ENCODE measurements at places on chromosomes 1 and 21. TPM values are rescaled to one million over a fixed set of nuclear protein-coding genes. Genes with fewer than 3 reads are reported as not detected.
A peak's percentile ranks its signal among the peaks of the same experiment; 100 is the strongest.

TRMT1L gene
- total RNA-seq, result 13.5 TPM

PTGFRN gene
- total RNA-seq, result 55.1 TPM

DEPDC1 gene
- total RNA-seq, result 10.4 TPM

CRABP2 gene
- 1,373 TPM for total RNA-seq

INSRR gene
- not detected for total RNA-seq

SYNC gene
- 5.0 TPM for total RNA-seq

PEAR1 gene
- 1.6 TPM for total RNA-seq

NTMT2 gene
- not detected for total RNA-seq

UTS2 gene
- total RNA-seq, result not detected

RGS2 gene
- total RNA-seq, result 10.8 TPM

DNA sequence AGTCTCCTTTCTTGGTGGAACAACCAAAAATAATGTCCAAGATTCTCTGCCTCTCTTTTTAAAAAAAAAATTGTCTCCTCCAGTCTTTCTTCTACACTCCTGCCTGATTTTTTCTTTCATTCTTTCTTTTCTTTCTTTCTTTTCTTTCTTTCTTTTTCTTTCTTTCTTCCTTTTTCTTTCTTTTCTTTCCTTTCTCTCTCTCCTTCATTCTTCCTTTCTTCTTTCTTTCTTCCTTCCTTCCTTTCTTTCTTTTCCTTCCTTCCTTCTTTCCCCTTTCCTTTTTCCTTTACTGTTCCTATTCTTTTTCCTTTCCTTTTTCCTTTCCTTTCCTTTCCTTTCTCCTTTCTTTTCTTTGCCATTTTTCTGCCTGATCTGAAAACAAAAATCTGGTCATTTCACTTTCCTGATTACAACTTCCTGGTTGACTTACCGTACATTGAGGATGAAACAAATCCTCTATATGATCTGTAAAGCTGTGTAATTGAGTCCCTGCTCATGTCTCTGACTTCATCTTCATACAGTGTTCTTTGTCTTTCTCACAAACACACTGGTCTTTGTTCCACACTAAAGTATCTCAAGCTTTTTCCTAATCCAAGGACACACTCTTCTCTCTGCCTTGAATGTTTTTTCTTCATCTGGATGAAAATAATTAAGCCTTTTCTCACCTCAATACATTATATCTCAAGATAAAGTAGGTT is 6.1 kb upstream of the KRTAP23-1 start:
- no peak for ATAC-seq

- ATAC-seq, result no peak
Observed at GRCh38 chr1:72435025-72435424, 152.7 kb upstream of the NEGR1 start.

DNA sequence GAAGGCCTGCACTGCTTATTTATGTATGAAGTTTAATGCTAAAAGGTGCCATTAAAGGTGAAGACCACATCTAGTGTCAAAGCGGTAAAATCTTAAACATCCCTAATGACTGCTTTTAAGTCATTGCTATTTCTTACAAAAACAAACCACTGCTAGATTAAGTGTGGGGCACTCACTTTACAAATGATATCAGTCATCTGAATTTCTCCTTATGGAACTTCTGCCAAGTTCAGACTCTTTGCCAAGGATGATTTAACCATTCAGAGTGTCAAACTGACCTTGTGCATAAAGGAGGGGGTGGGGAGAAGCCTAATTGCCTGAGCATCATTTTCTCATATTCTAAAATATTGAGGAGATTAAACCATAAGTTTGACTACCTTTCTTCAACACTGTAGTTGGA is 271.5 kb downstream of the TGFB2 start:
- no peak for ATAC-seq

GRCh38 chr1:28392027-28392652 is 22.6 kb downstream of the PHACTR4 start:
- peak; percentile 89 for ATAC-seq

DNA sequence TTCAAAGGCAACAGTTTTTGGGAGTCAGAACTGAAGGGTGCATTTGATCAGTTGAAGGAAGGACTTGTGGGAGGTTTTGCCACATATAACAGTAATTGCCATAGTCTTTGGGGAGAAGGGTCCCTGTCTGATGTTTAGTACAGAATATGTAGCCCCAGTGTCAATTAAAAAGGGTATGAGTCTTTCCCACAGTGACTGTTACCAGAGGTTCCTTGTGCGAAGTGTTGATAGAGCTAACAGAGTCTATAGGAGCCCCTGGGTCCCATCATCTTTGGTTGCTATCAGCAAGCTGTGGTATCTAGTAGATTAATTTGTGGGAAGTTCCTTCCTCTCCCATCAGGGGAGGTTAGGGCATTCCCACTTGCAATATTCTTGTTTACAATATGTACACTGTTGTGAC is 329.2 kb downstream of the PTPRU start:
- ATAC-seq, result no peak

DNA sequence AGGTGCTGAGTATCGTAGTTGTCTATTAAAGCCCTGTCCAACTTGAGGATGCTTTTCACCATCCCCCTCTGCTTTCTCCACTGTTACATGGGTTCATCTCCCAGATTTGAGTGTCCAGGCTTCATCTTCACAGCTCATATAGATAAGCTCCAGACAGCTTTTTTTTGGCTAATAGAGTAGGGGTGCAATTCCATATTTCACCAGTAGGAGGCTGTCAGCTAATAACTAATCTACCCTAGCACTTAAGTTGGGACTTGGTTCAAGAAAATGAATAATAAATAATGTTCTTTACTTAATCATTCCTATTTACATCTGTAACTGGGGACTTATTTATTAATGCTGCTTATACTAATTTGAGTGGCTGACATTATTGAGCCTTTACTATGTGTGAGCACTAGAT is 124.5 kb downstream of the IGSF21 start:
- ATAC-seq, result no peak

DNA sequence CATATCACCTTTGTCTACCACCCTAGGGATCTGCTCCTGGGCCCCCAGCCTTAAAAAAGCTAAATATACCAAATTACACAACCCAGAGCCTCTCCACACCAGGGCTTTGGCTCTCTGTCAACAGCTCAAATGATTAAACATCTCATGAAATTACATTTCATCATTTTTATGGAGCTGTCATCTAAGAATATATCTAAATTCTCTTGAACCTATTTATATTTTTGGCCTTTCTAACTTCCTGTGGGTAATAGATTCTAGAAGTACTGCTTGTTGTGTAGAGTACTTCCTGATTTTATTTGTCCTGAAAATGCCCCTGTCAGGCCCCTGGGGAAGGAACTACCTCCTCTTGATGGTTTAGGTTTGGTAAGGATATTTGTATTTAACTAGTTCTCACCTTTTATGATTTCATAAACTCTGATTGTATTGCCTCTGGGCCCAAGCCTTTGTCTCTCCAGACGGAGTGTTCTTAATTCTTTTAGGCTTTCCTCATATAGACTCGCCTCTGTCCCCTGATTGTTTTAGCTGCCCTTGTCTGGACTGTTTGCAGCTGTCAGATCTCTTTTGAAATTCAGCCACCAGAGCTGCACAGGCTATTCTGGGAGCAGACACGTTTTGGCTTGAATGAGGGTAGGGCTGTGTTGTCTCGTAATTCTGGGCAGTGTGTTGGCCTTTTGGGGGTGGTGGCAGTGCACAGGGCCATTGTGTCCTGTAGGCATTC is 16.6 kb downstream of the MYOG start:
- peak; percentile 31 for ATAC-seq

GRCh38 chr1:97254731-97255463 is 533.3 kb downstream of the PTBP2 start:
- ATAC-seq, result no peak

DNA sequence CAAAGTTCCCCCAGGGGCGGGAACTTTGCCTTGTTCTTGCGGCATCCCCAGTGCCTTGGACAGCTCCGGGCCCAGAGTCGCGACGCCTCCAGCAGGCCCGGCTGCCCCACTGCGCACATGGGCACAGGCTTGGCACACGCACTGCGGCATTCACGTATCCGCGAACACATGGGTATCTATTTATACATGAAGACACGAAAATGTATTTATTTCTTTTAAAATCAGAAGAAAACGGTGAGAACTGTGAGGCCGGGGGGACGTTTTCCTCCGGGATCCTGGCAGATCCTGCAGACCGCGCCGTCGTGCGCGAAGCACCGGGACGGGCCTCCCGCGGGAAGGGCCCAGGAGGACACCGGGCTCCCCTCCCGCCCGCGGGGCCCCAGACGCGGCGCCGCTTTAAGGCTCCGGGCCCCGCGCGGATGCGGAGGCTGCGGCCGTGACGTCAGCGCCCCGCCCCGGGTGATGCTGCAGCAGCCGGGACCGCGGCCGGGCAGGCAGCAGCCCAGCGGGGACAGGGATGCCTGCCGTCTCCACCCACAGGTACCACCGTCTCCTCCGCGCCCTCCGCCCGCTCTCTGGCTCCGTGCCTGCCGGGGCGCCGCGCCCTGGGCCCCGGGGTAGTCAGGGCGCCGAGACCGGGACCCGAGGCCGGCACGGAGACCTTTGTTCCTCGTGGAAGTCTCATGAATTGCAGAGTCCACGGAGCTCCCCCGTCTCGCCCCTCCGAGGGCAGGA is at the start of gene SLC45A1:
SLC45A1 (plus strand) TSS at position 468 of the 735 bp plus-strand sequence. CDS start 6,216 bp downstream, outside the sequence.
- peak; percentile 78 for ATAC-seq

GRCh38 chr1:43048601-43049011 is 89.9 kb upstream of the SLC2A1 start:
- ATAC-seq, result peak; percentile 96

- ATAC-seq, result no peak
Observed at GRCh38 chr1:25821112-25821476, 1.3 kb downstream of the MTFR1L start.

DNA sequence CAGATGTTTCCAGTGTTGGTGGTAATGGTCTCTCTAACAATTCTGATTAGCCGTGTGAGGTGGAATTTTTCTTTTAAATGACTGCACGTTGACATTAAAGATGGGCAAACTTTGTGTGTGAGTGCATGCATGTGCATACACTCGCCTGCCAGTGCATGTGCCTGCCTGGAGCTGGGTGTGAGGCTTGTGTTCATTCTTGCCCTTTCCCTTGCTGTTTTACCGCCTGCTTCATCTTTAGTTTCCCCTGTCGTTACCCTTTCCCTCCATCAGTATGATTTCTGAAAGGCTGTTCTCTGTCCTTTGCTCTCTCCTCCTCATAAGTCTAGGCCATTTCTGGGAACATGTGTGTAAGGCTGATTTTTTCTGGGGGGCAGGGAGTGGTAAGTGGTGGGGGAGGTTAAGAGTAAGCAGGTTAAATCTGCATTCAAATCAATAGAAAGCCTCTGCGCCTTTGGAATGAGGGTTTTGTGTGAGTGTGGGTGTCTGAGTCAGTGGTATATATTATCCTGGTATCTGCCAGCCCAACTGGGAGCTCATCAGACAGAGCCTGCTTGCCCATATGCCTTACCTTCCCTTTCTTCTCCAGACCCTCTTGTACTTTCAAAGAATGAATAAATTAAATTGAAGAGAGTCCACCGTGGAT is 112.5 kb downstream of the PBX1 start:
- ATAC-seq, result peak; percentile 56

DNA sequence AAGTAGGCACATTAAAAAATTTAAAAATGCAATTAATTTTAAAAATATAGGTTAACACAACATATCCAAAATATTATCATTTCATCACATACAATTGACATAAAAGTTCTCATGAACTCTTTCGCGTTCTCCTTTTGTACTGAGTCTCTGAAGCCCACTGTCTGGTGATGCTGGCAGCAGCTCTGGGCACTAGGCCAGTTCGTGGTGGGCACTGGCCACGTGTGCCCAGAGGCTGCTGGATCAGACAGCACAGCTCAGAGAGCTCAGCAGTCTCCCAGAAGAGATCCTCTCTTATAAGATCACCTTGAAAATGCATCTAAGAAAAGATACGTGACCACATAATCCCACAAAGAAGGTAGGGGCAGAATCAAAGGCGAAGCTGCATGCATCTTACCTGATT is 9.9 kb downstream of the CEP104 start:
- no peak for ATAC-seq

DNA sequence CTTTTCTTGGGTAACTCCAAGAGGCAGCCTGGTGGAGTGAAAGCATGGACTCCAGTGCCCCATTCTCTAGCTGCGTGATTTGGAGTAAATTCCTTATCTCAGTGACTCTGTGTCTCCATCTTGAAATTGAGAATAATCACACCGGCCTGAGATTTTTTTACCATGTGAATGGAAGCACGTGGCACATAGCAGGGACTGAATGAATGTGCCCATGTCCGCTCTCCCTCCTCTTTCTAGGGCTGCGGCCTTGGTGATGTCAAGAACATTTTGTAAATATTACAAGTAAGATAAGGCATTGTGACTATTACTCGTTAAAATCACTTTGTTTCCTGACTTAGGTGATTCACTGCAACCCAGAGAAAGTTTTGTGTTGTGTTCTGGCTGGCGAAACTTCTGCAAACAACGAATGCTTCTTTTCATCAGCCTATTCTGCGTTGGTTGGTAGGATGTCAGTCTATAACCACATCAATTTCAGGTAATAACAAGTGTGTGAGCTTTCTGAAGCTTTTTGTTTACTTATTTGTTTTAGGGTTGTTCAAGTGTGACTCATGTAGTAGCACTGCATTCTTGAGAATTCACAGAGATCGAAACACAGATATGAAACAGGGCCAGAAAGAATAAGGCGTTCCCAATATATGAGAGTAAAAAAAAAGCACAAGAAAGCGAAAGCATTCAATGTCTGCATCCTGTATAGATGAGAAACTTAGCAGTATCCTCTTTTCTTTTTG is 135.7 kb upstream of the SLC45A1 start:
- peak; percentile 45 for ATAC-seq

GRCh38 chr1:225480825-225481434 is 53.1 kb upstream of the LBR start:
- peak; percentile 84 for ATAC-seq

DNA sequence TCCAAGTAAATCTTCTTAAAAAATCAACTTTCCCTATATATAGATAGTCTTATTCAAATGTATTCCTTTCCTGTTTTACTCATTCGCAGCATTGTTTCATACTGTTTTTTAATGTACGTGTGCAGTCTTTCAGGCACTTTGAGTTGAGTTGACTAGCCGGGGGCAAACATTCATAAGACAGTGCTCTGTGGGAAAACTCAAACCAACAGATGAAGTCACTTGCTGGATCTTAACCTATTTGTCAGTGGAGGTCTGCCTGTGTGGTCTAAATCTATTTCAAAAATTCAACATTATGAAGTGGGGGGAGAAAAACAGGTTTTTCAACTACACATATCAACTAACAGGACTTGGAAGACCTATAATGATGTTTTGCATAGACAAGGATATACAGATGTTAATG is 6.2 kb downstream of the HSD11B1 start:
- no peak for ATAC-seq

- peak; percentile 38 for ATAC-seq
Observed at GRCh38 chr1:210233495-210234328, 1.1 kb downstream of the SERTAD4 start.

DNA sequence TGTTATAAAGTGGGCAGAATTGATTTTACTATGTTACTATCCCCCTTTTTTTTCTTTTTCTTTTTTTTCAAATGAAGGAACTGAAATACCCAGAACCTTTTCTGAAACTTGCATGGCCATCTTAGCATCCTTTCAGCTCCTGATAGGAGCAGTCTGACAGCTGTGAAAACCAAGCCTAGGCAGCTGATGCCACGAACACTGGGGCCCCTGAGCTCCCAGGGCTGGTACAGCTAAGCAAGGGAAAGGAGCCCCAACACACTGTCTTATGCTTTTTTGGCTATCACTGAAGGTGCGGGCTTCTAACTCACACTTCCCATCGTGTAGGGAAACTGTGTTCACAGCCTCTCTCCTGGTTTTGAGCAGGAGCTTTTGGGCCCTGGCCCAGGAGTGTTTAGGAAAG is 23.0 kb upstream of the CAMK1G start:
- ATAC-seq, result no peak

GRCh38 chr1:39501666-39502065 is 10.2 kb downstream of the BMP8A start:
- ATAC-seq, result peak; percentile 22

Data from esophagus mucosa (tissue), 1 donor.